ENCODE measurements at places on chromosomes 5 and 9. TPM values are rescaled to one million over a fixed set of nuclear protein-coding genes. Genes with fewer than 3 reads are reported as not detected.
A peak's percentile ranks its signal among the peaks of the same experiment; 100 is the strongest.

The FOXD1 gene
- 0.11 TPM for total RNA-seq

- H3K4me3 ChIP-seq, result peak overlapping the region; percentile 47
- H3K36me3 ChIP-seq, result no peaks in the 10 kb centered on the region
- peak overlapping the region; percentile 91 for H3K27ac ChIP-seq
Observed at GRCh38 chr9:35114840-35115628, 628 bp downstream of the ATOSB start.

DNA sequence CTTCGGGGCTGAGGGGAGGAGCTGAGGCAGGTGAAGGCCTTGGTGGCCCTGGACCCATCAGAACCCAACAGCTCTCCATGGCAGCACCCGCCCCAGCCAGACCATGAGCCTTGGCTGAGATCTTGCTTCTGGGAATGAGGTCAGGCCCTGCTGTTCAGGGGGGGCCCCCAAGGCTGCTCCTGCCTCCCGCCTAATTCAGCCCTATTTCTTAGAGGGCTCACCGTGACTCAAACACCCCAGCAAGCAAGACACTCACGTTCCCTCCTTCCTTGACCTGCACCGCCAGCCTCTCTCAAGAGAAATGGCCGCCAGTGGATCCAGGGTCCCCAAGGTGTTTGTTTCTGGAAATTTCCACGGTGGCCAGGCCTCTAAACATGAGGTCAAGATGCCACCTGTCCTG lies 61.4 kb upstream of the PPP1R26 start:
- H3K4me3 ChIP-seq, result no peak overlapping the region
- DNase-seq, result no peak
- H3K27me3 ChIP-seq, result no peaks in the 10 kb centered on the region

GRCh38 chr9:135218331-135219225 lies 131.1 kb downstream of the OLFM1 start:
- H3K4me1 ChIP-seq, result peaks cover 21% of the 10 kb centered on the region
- no peak overlapping the region for H3K27ac ChIP-seq
- H3K27me3 ChIP-seq, result no peaks in the 10 kb centered on the region
- no peak for DNase-seq
- no peaks in the 10 kb centered on the region for H3K36me3 ChIP-seq
- no peak overlapping the region for H3K4me3 ChIP-seq

GRCh38 chr5:179120421-179120861 lies 60.3 kb downstream of the ZNF354C start:
- no peak for DNase-seq
- no peaks in the 10 kb centered on the region for H3K4me1 ChIP-seq
- H3K27ac ChIP-seq, result no peak overlapping the region

Measured in cardiac muscle cell (in vitro differentiated cells and primary cell).